ENCODE measurements at places on chromosomes 11 and 22.

GRCh38 chr22:20173772-20174171, 22.9 kb upstream of the CCDC188 start:
- DNase-seq, result no peak

DNA sequence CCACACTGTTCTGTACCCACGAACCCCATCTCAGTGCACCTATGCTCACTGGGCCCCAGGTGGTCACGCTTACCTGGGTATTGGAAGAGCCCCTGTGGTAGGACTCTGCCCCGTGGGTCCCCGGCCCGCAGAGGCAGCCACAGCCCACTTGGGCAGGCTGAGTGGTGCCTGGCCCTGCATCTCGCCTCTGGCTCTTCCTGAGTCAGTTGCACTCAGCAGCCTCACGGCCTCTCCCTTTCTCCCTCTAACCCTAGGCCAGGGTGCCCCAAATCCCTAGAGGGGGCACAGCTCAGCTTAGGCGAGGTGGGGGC, 9.7 kb downstream of the CRELD2 start:
- no peak for DNase-seq

- DNase-seq, result no peak
Measured at GRCh38 chr22:40808018-40808841, 10.9 kb downstream of the SLC25A17 start.

- peak; percentile 69 for DNase-seq
Measured at GRCh38 chr11:18617688-18618341, 16.3 kb downstream of the SPTY2D1 start.

- no peak for DNase-seq
Measured at GRCh38 chr11:65868907-65869306, 3.7 kb downstream of the EFEMP2 start.

DNA sequence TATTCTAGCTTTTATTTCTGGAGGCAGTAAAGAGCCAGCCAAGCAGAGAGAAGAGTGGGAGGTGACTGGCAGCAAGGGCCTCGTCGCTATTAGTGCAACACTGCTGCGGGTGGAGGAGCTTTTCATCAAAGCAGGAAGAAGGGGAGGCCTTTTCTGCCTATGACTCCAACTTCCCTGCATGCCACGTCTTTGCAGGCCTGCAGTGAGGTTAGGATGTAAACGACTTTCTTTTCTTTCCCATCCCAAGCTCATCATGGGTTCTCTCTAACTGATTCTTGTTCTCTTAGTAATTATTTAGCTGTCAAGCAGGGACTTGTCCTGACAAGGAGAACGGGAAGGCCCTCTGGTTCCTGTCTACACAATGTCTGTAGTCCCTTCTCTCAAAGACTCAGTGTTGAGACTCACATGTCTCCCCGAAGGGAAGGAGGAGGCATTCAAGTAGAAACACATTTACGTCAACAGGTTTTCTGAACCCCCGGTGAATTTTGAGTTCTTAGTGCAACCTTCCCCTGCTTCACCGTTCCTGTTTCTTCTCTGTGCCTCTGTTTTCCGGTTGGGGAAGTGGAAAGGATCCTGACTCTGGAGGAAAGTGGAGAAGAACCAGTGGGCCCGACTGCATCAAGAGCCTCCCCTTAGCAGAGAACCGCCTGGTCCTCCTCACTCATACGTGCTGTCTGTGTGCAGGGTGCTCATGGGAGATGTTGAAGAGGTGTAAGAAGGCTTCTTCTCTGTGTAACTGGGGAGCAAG, 56.9 kb downstream of the PACS1 start:
- DNase-seq, result peak; percentile 70

- no peak for DNase-seq
Measured at GRCh38 chr11:122668562-122669090, 13.1 kb downstream of the UBASH3B start.

GRCh38 chr11:113952070-113952469, 22.8 kb upstream of the HTR3A start:
- no peak for DNase-seq

- no peak for DNase-seq
Measured at GRCh38 chr11:70863186-70863585, 389.2 kb downstream of the SHANK2 start.

DNA sequence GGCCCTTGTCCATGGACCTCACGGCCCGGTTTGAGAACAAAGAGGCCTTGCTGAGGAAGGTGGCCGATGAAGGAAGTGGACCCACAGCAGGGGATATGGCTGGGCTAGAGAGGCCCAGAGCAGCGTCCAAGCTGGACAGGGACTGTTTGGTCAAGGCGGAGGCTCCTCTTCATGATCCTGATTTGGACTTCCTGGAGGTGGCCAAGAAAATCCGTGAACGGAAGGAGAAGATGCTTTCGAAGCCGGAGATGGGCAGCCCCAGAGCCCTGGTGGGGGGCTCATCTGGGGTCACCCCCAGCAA, 76.3 kb downstream of the KIAA1671 start:
- DNase-seq, result no peak

GRCh38 chr11:115213007-115213406, 291.2 kb downstream of the CADM1 start:
- no peak for DNase-seq

DNA sequence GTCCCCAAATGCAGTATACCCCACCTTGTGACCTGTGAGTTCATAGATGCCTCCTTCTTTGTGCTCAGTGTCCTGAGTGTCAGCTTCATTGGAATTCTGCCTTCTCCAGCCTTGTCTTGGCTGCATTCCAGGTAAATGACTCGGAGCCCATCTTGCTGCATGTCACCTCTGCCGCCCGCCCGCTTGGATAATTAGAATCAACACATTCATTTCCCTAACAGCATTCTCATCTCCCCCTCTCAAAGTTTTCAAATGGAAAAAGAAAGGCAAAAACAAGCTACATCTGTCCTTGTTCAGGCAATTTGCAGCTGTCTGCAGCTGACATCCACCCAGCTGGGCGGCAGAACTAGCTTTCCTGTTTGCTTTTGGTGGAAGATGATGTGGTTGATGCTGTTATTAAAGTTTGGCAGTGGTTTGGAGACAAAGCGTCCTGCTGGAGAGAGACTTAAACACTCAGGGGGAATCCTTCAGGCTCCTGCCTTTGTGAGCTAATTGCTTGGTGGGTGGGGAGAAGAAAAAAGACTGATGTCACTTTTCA, 198.8 kb upstream of the SEZ6L start:
- no peak for DNase-seq

DNA sequence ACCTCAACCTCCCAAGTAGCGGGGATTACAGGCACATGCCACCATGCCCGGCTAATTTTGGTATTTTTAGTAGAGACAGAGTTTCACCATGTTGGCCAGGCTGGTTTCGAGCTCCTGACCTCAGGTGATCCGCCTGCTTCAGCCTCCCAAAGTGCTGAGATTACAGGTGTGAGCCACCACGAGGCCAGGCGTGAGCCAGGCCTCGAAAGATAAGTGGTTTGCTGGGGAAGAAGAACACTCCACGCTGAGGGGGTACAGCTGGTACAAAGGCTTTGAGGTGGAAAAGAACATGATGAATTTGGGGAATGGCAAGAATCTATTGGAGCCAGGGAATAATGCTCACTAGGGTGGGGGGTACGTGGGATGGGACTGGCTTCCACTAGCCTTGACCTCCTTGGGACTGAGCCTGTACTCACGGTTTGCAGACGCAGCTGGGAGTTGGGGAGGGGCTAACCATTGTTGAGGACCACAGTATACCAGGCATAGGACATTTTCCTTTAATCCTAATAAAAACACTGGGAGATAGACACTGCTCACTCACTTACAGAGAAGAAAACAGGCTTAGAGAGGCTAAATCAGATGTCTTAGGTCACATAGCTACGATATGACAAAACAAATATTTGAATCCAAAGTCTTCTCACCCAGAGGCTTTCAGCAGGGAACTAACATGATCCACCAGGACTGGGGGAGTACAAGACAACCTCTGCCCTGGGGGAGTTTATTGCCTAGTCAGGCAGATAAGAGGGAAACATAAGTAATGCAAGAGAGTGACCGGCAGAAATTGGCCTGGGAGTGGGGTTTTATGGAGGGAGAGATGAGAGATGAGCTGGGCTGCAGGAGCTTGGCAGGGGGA, 4.9 kb downstream of the SLCO2B1 start:
- no peak for DNase-seq

DNA sequence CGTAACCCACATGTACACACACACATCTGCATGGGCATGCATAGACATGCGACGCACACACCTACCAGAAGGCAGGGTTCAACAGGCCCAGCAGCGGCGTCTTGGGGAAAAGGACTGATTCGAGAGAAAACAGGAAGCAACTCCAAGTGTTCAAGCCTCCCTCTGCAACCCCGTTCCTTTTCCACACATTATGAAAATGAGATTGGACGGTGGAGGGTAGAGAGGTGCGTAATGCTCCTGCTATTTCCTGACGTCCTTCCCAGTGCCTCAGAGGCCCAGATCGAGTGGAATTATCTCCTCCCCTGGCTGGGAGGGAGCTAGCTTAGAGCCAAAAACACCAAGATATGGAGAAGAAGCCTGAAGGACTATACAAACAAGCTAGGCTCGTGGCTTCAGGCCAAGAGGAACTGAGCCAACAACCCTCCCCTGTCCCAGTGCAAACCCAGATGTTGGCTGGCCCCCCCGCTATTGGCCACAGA, 289.2 kb downstream of the MN1 start:
- peak; percentile 96 for DNase-seq
